ENCODE measurements at places on chromosomes 7 and 10. TPM values are rescaled to one million over a fixed set of nuclear protein-coding genes. Genes with fewer than 3 reads are reported as not detected.

DNA sequence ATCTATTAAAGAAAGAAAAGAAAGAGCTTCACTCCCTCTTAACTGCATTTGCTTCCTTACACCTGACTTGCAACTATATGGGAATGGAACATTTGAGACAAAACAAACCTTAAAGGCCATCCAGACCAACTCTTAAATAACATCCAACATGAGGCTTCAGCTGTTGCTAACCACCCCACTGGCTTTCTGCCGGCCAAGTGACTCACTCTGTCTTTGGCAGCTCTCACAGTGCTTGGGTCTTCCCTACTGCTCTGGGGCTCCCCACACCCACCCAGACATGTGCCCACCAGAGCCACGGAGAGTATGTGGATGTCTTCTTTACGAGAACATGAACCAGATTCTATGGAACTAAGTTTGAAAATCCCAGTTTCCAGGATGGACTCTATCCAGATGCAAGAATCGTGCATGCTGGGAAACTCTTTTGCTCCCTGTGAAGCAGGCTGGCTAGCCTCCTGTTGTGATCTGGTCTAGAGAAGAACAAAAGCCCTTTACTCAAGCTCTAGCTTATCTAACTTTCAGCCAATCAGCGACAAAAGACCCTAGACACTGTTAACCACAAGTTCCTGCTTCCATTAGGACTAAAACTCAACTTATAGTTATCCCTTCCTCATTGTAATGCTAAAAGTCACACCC, 245.7 kb downstream of the TCERG1L start:
- DNase-seq: no peak

Gene GSDME
- 114 TPM for total RNA-seq

DNA sequence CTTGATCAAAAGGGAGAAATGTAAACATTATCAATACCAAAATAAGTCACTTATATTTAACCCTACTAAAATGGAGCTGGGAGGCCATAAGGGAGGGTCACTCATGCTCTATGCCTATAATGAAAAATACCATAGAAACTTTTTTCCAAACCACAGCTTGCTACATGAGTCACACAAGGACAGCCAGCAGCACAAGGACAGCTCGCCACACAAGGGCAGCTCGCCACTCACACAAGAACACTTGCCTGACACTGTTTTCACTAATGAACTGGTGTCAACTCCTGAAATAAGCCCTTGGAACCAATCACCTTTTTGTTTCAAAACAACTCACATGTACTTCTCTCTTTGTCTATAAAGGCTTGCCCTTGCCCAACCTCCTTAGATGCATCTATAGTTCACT, 43.3 kb downstream of the FRMPD2 start:
- DNase-seq: peak; percentile 38

Gene MARVELD1
- 8.4 TPM for total RNA-seq

DNA sequence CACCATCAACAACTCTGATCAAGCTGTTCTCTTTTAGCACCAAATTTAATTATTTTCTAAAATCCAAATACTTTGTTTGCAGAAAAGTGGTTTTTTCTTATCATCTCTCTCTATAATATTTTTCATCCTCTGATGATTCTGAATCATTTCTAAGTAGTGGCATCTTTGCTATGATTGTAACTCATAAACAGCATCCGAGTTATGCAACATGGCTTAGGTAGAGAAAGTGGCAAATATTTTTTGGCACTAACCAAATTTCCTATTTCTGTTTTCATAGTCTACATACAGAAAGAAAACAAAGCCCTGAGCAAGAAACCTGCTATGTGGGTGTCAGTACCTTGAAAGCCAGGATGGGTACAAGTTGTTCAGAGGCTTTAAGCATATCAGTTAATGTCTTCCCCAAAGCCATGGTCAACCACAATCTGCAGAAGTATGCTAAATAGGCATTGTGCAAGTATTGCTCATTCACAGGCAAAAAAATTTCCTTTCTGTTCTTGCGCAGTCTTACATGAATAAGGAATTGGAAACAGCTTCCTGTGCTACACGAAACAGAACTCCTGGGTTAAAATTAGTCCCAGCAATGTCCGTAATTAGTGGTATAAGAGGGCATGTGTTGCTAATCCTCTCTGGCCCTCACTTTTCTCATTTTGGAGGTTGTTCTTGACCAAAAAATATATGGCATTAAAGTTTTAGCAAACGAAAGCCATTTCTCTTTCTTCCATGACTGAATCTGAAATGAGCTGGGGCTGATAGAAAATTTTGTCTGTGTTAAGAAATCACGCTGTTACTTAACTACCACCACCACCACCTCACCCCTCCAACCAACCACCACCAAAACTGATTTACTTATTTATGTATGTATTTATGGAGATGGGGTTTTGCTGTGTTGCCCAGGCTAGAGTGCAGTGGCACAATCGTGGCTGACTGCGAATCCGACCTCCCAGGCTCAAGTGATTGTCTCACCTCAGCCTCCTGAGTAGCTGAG, 325.6 kb upstream of the MAGI2 start:
- no peak for DNase-seq

DNA sequence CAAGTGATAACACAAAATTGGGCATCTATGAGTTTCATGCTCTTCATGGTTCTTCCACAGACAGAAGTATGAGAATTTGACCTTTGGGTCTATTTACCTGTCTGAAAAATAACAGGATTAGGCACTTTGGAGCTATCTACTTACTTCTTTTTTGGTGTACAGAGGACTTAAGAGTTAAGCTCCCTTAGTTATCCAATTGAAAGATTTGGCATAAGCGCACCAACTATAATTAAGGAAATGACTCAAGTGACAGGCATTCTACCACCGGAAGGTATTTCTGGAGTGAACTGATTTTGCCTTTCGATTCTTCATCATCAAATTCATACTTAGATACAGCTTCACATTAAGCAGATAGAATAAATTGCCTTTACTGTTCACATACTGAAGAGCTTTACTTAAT, 43.9 kb downstream of the IFIT5 start:
- DNase-seq: no peak

- DNase-seq: no peak
Measured at GRCh38 chr10:14571866-14572507, 202.7 kb downstream of the FAM107B start.

- DNase-seq: no peak
Measured at GRCh38 chr7:33418251-33418701, 288.9 kb downstream of the BBS9 start.

Gene CPXM2
- 0.67 TPM for total RNA-seq

GRCh38 chr7:155987681-155988235, 175.5 kb upstream of the SHH start:
- DNase-seq: no peak

Gene TCERG1L
- total RNA-seq: not detected

Gene WEE2
- not detected for total RNA-seq

GRCh38 chr10:62618054-62618453, 186.5 kb upstream of the ADO start:
- DNase-seq: no peak

GRCh38 chr7:118590107-118590506, 365.6 kb downstream of the ANKRD7 start:
- DNase-seq: no peak

- peak; percentile 86 for DNase-seq
Measured at GRCh38 chr7:121278120-121279021, 50.4 kb upstream of the WNT16 start.

Gene NME8
- 0.51 TPM for total RNA-seq

- DNase-seq: no peak
Measured at GRCh38 chr7:5414916-5415315, 8.7 kb downstream of the TNRC18 start.

Gene TMEM229A
- total RNA-seq: not detected

DNA sequence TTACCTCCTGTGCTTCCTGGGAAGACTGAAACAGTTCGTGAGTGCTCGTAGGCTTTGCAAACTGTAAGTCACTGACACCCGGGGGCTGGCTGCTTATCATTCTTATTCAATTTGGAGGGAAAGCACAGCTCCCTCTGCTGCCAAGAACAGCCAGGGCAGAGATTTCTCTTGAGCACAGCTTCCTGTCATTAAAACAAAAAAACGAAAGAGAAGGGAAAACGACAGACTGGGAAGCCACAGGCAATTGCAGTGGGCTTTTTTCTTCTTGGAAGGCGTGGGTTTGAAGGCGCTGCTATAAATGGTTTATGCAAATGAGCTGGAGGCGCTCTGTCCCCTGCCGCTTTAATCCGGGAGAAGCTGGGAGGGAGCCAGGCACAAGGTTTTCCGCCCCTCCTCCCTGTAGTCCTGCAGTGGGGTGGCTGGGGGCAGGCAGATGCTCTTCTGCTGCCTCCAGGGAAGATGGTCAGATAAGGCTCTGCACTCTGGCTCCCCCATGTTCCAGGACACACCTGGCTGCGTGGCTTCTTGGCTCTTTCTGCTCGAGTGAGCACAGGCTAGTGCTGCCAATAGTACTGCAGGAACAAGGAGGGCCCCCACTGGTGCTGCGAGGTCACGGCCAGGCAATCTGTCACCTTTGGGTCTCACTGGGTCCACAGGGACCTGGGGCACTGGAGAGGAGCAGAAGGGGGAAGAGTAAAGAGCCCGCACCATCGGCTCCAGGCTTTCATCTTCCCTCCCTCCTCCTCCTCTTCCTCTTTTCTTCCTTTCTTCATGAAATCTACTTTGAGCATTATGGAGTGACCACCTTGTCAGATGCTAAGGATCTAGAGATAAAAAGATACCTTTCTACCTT, 49.5 kb downstream of the NEURL1 start:
- peak; percentile 13 for DNase-seq

Gene SFMBT2
- 26.1 TPM for total RNA-seq

- no peak for DNase-seq
Measured at GRCh38 chr7:82319674-82320118, 123.9 kb downstream of the CACNA2D1 start.

- no peak for DNase-seq
Measured at GRCh38 chr7:128113839-128114238, 82.6 kb upstream of the LRRC4 start.

Gene DRGX
- not detected for total RNA-seq

Gene XRCC2
- 10.7 TPM for total RNA-seq

GRCh38 chr10:8312781-8313180, 258.3 kb downstream of the GATA3 start:
- no peak for DNase-seq

Gene OPN4
- total RNA-seq: not detected

DNA sequence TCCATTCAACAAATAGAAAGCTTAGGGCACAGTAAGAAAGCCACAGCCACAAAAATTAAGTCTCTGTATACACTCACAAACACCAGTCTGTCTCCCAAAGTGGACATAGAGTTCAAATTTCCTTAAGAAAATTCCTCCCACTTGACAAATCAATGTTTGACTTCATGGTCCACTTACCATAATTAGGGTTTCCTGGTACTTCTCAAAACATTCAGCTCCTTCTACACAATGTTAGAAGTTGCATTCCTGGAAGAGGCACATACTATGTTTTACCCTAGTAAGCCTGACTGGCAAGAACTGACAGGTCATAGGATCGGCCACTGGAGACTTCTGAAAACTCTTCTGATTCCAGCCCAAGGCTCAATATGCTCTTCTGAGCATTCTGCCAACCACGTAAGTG, 70.5 kb downstream of the CPXM2 start:
- no peak for DNase-seq

- no peak for DNase-seq
Measured at GRCh38 chr7:22166928-22167327, 190.0 kb downstream of the RAPGEF5 start.

DNA sequence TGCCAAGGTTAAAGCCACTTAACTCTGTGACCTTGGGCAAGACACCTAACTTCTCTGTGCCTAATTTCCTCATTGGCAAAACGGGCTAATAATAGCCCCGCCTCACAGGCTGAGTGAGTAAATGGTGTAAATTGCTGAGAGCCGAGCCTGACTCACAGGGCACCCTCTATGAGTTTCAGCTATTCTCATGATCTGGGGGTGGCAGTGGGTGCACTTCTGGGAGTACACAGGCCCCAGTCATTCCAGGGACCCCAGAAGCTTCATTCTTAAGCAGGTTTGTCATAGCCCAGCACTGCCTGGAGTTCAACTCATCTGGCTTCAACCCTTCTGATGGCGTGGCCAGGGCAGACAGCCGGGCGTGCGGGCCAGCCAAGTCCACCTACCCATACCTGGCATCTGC, 137.2 kb downstream of the GRID1 start:
- DNase-seq: no peak

DNA sequence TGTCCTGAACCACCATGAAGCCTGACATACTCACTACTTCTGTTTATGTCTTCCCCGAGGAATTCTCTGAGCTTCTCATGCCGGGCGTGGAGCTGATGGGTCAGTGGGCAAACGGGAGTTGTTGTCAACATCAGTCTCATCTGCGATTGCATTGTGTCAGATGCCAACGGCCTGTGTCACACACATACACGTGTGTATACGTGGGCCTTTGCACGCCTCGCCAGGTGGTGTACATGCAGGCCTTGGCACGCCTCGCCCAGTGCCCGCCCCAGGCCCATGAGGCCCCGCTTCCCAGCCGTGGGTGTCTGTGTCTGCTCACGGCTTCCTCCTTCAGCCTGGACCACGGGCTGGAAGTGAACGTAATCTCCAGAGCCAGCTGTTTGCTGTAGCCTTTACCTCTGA, 7.5 kb upstream of the CSGALNACT2 start:
- no peak for DNase-seq

Gene ADAM22
- 13.3 TPM for total RNA-seq

Gene AKR1C4
- not detected for total RNA-seq

DNA sequence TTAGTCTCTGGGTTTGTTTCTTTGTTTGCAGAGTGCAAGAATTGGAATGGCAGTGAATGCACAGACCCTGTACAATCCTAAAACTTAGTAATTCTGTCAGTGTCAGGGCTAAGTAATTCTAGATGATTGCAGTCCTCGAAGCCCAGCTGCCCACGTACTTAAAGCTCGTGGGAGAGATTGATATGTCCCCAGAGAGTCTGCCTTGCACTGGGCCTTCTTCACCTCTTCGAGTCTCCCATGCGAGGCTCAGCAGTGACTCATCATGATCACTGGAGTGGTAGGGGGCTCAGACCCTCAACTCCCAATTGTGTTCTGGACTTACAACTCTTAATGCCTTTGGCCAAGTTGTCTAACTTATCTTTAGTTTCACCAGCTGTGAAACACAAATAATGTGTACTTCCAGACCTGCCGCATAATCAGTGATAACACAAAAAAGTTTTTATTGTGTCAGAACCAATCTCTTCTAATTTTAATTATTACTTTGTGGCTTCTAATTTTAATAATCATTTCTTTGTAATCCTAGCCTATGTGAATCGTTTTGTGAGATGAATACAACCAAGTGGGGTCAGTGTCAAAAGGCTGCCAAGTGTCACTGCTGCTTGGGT, 345.6 kb upstream of the LRGUK start:
- DNase-seq: no peak

Gene AKR1E2
- total RNA-seq: not detected

GRCh38 chr7:68955656-68956055, 642.6 kb upstream of the AUTS2 start:
- no peak for DNase-seq

Measured in GM12878 (cell line).